ENCODE measurements at places on chromosomes 13 and 19.

- no peak for DNase-seq
Measured at GRCh38 chr13:35826626-35827254, 304.4 kb downstream of the DCLK1 start.

DNA sequence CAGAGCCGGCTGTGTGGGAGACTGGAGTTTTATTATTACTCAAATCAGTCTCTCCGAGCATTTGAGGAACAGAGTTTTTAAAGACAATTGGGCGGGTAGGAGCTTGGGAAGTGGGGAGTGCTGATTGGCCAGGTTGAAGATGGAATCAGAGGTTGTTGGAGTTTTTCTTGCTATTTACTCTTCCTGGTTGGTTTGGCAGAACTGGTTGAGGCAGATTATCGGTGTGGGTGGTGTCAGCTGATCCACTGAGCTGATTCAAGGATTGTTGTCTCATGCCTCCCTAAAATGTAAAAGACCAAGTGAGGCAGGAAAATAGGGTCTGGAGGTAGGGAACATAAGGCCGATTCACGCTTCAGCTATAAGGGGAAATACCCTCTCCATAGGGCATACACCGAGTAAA is 1.3 kb upstream of the TDRD12 start:
- DNase-seq = no peak

DNA sequence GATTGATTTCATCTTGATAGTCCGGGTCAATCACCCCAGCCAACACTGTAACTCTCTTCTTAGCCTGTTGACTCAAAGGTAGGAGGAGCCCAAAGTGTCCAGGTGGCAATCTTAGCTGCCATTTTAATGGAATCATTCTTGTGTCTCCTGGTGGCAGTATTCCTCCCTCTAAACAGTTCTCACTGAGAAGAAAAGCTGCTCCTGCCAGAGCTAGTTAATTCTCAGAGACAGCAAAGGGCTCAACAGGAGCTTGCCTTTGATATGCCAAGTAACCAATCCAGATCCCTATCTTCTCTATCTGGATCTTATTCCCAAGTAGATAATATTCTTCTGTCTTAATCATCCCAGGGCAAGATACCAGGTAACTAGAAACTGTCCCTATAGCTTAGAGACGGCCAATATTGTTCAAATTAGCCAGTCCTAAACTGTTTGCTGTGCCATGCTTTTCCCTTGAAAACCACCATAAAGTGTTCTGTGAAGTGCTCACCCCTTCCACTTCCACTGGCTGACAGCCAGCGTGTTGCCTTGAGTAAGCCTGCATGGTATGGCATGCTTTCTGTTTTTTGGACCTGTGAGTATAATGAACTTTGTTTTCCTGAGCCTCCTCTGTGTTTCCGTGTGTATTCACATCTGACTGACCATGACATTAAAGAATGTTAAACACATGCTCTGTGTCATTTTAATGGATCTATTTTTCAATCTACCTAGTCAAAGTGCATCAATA is 463.7 kb upstream of the SLITRK5 start:
- no peak for DNase-seq

DNA sequence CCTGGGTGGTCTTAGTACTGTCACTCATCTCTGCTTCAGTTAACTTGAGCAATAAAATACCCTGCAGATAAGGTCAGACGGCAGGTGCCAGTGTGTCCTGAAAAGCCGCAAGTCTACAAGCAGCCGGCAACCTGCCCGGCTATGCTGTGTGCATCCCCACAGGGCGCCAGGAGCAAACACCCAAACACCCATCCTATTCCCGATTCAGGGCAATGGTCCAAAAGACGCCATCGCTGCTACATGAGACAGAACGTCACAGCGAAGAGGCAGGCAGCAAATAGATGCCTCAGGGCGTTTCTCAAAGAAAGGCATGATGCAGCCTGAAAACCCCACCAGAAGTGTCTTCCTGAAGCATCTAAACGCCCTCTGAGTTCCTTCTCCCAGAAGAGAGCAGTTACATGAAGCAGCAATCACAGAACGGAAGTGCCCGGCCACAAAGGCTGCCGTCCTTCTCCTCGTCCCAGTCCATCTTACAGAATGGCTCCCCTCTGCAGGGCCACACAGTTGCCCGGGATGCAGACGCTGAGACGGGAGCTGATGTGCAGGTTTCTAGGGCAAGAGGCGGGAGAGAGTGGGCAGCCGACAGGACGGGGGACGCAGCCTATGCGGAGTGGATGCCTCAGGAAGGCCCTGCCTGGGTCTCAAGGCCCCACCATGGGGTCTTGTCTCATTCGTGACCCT is 35.1 kb downstream of the RASA3 start:
- no peak for DNase-seq

DNA sequence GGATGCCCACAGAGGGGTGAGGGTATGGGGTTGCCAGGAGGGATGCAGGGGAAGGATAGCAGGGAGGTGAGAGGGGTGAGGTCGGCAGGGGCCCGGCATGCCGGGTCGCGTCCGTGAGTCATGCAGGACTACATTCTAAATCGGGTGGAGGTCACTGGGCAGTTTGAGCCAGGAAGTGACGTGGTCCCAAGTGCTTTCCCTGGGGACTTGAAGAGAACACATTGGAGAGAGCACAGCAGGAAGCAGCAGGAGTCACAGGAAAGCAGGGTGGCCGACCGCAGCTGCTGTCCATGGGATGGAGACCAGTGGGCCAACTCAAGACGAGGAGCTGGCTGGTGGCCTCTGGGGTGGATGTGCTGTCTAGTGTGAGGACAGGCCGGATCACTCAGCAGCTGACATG is 92.0 kb upstream of the WASF3 start:
- no peak for DNase-seq

Data from fibroblast of the aortic adventitia (primary cell).